HCT116 (cell line): ENCODE measurements at places on chromosomes 5 and 9.

DNA sequence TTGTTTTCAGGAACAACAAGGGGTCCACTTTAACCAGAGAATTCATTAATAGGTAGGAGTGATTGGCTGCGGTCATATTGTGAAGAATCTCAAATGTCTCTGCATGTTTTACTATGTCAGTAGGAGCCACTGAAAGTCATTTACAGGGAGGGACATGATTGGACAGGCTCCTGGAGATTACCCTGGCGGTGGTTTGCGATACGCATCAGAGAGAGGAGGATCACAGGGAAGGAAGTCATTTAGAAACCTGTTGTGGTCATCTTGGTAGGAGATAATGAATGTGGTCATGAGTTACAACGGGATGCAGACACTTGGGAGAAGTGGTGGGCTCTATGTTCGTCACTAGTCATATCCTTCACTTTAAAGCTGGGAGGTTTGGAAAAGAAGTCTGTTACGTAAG lies 262.8 kb downstream of the FAM114A2 start:
- H3K4me3 ChIP-seq = no peak overlapping the region
- H3K27ac ChIP-seq = no peak overlapping the region
- H3K27me3 ChIP-seq = peaks cover 24% of the 10 kb centered on the region
- no peak for DNase-seq
- H3K4me1 ChIP-seq = no peaks in the 10 kb centered on the region
- H3K36me3 ChIP-seq = no peaks in the 10 kb centered on the region

GRCh38 chr5:122310889-122311288 lies 1.1 kb upstream of the SNCAIP start:
- DNase-seq = no peak
- H3K27ac ChIP-seq = no peak overlapping the region
- no peaks in the 10 kb centered on the region for H3K36me3 ChIP-seq
- H3K4me3 ChIP-seq = no peak overlapping the region

GRCh38 chr5:140240987-140241706 lies 61.8 kb downstream of the PFDN1 start:
- H3K4me1 ChIP-seq = peaks cover 33% of the 10 kb centered on the region
- H3K36me3 ChIP-seq = 0 out of 2 replicates have a peak, but pooled peaks cover 2% of the 10 kb centered on the region
- no peaks in the 10 kb centered on the region for H3K27me3 ChIP-seq
- DNase-seq = peak; percentile 69

GRCh38 chr9:7546261-7546660 lies 253.3 kb downstream of the DMAC1 start:
- no peaks in the 10 kb centered on the region for H3K36me3 ChIP-seq
- H3K27ac ChIP-seq = no peak overlapping the region
- no peak for DNase-seq
- H3K4me3 ChIP-seq = no peak overlapping the region
- H3K27me3 ChIP-seq = 0 out of 2 replicates have a peak, but pooled peaks cover 7% of the 10 kb centered on the region
- no peaks in the 10 kb centered on the region for H3K4me1 ChIP-seq
